ENCODE measurements at places on chromosomes 2 and 18.

- no peak for DNase-seq
These were observed 102.0 kb downstream of the PLA2R1 start for GRCh38 chr2:159960414-159960813.

DNA sequence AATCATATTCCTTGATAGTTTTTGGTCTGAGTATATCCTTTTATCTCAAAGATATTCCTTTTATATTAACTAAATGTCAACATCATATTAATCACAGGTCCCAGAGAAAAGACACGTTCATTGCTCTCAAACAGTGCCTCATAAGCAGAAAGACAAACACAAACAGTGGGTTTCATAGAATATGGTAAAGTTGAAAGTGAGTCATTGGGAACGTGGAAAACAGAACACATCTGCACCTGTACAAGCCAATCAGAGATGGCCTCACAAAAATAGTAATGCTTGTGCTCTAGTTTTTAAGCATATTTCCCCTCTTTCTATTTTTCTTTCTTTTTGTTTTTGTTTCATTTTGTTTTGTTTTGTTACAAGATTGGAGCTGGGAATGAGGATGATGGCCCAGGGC, 328.4 kb upstream of the MAP2 start:
- no peak for DNase-seq

GRCh38 chr2:101818531-101819451, 121.3 kb downstream of the MAP4K4 start:
- no peak for DNase-seq

DNA sequence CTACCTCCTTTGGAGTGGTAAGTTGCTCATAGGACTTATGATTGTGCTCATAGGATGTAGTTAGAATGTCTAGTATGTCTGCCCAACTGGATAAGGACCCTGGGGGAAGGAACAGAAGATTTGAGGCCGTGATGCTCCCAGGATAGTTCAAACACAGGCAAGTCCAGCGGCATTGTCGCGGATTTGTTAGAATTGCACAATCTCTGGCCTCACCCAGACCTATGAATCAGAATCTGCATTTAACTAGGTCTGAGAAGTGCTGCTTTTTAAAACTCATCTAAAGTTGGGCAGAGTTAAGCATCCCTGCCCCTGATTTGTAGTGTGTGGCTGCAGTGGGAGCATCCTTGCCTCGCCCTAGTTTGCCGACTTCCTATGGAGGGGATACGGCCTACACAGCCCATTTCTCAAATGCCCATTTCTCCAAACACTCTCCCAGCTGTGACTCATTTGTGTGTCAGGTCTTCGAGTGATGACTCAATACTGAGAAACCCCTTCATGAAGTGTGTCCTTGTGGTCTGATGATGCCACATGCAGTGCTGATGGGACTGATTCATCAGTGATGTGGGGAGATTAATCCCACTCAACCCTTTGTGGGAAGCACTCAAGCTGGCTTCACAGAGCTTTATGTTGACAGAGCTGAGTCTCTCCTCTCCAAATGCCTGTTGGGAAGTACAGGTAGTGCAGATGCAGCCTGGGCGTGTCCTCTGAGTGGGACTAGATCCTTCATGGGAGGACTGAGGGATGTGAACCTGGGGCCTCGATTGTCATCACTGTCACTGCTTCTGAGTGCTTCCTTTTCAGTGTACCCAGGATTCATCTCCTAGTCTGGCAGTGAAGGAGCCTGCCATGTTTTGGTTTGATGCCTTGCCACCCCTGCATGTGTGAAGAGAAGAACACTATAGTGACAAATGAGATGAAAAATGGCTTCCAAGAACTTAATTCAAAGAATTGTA, 18.7 kb downstream of the SMIM21 start:
- no peak for DNase-seq

GRCh38 chr2:170143045-170143717, 34.8 kb upstream of the MYO3B start:
- DNase-seq = no peak

GRCh38 chr2:155203178-155203577, 504.7 kb downstream of the KCNJ3 start:
- DNase-seq = no peak

- no peak for DNase-seq
These were observed 217.1 kb downstream of the SLC4A3 start for GRCh38 chr2:219844401-219845091.
